Pancreas (tissue), 10 donors: ENCODE measurements at places on chromosomes 6 and 20.

DNA sequence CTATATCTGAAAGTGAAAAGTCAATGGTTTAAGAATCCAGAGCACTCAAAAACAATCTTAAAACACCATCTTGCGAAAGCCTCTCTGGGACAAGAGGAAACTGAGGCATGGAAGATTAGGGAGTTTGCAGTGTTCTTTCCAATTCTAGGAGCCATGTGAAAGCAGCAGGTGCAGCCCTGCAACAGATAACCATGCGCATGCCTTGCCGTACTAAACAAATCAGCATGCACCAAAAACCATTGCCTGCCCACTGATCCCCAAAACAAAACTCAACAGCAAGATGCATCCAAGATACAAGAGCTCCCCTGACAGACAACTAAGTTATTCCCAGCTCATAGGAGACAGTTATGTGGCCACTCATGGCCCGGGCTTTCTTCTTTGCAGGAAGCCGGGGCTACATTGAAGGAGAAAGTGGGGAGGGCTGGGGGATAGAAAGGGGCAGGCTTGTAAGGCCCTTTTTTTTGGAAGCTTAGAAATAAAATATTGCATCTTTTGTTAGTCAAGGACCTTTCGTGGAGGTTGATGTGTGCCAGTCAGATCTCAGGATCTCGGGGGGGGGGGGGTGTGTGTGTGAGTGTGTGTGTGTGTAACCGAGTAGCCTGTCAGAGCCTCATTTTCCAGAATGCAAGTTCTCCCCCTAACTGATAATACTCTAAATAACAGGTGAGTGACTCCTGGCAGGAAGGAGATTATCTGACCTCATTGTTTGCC, 178.4 kb downstream of the MBOAT1 start:
- no peak for DNase-seq

- no peak for DNase-seq
Measured at GRCh38 chr6:28980852-28981430, 24.2 kb downstream of the ZNF311 start.

DNA sequence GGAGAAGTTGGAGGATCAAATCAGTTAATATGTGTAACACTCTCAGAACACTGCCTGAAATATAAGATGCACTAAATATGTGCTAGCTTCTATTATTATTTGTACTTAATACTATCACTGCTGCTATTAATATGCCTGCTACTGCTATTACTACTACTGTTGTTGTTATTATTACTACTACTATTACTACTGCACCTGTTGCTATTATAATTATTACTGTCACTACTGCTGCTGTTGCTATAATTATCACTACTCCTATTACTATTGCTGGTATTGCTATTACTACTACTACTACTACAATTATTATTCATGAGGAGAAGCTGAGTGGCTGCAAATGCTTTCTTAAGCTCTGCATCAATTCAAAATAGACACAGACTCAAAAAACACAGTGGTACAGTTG, 16.7 kb upstream of the SSTR4 start:
- no peak for DNase-seq

- no peak for DNase-seq
Measured at GRCh38 chr6:95203153-95203754, 374.1 kb upstream of the MANEA start.

GRCh38 chr20:20371681-20372080, 3.8 kb downstream of the INSM1 start:
- no peak for DNase-seq

DNA sequence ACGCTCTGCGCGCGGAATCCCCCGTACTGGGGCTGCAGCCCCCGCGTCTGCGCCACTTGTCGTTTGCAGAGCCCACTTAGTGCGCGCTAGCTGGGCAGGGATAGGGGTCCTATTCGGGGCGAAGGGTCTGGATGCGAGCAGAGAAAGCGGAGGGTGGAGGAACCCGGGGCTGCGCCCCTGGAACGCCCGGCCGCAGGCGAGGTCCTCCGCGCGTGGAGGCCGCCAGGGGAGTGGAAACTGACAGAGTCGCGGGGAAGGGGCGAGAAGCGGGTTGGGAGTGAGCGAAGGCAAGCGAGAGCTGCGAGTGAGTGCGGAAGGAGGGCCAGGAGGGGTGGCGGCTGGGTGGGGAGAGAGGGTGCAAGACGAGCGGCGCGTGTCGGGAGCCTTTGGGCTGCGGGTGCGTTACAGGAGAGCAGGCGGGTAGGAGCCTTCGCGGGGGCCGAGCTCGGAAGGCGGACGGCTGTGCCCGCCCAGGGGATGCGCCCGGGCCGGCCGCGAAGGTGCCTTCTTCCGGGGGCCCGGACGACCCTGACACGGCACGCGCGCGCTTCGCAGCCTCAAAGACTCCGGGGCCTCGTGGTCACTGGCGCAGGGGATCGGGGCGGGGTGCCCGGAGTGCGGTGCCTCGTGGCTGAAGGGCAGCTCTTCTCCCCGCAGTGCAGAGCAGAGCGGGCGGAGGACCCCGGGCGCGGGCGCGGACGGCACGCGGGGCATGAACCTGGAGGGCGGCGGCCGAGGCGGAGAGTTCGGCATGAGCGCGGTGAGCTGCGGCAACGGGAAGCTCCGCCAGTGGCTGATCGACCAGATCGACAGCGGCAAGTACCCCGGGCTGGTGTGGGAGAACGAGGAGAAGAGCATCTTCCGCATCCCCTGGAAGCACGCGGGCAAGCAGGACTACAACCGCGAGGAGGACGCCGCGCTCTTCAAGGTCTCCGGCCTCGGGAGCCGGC, 1.2 kb downstream of the IRF4 start:
- no peak for DNase-seq

- no peak for DNase-seq
Measured at GRCh38 chr20:33438481-33438880, 5.1 kb downstream of the SNTA1 start.

- no peak for DNase-seq
Measured at GRCh38 chr20:21174516-21175239, 48.8 kb downstream of the KIZ start.

DNA sequence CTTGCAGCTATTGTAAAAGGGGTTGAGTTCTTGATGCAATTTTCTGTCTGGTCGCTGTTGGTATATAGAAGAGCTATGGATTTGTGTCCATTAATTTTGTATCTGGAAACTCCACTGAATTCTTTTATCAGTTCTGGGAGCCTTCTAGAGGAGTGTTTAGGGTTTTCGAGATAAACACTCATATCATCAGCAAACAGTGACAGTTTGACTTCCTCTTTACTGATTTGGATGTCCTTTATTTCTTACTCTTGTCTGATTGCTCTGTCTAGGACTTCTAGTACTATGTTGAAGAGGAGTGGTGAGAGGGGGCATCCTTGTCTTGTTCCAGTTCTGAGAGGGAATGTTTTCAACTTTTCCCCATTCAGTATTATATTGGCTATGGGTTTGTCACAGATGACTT, 120.8 kb upstream of the SSTR4 start:
- DNase-seq: no peak

DNA sequence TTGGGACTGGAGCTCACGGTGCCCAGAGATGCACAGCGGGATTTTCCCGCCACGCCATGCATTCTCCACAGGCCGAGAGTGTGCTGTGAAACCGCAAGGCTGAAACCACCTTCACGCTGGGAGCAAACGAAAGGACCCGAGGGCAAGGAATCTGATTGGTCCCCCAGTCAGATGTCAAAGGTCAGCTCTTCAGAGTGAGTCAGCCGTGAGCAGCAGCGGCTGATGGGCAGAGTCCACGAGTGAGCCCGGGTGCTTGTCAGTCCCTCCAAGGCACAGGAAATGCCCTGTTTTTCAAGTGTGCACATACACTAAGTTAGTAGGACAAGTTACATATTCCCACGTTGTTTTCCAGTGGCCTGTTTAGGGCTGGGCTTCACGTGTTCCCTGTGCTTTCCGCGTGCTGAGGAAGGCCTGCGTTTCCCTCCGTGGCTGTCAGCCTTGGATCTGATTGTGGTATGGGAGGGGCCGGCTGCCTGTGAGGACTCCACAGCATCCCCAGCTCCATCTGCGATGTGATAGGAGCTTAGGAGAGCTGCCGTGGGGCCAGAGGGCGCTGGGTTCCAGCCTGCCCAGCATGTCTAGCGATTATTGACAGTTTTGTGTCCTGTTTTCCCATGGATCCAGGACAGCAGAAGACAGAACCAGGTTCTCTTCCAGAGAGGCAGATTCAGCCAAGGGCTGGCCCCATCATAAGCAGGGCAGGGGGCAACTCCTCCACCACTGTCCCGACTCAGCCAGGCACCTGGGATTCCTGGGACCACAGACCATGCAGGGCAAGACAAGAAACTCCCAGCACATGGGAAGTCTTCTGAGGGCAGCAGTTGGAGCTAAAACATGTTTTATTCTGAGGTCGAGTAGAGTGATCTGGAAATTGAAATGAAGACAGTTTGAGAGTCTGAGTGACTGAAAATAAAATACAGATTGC, 38.2 kb upstream of the FRMD1 start:
- peak; percentile 7 for DNase-seq

- DNase-seq: no peak
Measured at GRCh38 chr6:141290941-141291721, 841.6 kb upstream of the GJE1 start.

DNA sequence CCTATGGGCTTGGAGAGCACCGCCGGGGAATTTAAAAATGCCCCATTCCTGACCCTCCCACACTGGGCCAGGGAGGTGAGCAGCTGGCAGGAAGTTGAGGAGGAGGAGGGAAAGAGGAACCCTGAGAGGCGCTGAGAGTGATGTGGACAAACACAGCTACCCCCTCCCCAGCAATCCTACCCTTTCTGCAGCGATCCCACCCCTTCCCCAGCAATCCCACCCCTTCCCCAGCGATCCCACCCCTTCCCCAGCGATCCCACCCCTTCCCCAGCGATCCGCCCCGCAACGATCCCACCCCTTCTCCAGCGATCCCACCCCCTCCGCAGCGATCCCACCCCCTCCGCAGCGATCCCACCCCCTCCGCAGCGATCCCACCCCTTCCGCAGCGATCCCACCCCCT, 111.6 kb downstream of the SYCP2 start:
- DNase-seq: no peak
